ENCODE measurements at places on chromosomes 11 and 22. TPM values are rescaled to one million over a fixed set of nuclear protein-coding genes. Genes with fewer than 3 reads are reported as not detected.

DNA sequence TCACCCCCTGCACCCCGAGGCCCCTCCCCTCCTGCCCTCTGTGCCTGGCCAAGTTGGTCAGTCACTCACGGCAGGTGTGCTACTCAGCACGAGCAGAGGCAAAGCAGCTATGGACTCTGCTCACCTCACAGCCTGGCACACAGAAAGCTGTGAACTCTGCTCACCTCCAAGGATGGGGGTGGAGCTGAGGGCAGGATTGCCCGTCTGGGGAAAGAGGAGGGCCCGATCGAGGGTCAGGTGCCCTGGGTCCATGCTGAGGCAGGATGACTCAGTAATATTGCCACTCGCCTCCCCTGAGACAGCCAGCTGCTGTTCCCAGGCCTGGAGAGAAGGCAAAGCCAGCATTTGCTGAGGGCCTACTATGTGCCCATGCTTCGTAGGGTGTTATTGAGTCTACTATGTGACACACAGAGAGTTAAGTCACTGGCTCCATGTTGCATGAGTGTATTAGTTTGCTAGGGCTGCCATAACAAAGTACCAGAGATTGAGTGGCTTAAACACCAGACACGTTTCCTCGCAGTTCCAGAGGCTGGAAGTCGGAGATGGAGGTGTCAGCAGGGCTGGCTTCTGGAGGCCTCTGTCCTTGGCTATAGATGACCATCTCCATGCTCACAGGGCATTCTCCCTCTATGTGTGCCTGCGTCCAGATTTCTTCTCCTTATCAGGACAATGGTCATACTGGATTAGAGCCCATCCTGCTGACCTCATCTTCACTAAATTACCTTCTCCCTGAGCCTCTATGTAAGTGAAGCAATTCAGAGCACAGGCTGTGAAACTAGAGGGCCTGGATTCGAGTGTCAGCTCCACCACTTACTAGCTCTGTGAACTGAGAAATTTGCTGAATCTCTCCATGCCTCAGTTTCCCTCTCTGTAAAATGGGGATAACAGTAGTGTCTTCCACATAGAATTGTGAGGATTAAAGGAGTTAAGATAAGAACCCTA, 13.2 kb upstream of the TSKU start:
- no peak for DNase-seq

- peak; percentile 75 for DNase-seq
Measured at GRCh38 chr11:122202161-122202950, 86.3 kb upstream of the BLID start.

DNA sequence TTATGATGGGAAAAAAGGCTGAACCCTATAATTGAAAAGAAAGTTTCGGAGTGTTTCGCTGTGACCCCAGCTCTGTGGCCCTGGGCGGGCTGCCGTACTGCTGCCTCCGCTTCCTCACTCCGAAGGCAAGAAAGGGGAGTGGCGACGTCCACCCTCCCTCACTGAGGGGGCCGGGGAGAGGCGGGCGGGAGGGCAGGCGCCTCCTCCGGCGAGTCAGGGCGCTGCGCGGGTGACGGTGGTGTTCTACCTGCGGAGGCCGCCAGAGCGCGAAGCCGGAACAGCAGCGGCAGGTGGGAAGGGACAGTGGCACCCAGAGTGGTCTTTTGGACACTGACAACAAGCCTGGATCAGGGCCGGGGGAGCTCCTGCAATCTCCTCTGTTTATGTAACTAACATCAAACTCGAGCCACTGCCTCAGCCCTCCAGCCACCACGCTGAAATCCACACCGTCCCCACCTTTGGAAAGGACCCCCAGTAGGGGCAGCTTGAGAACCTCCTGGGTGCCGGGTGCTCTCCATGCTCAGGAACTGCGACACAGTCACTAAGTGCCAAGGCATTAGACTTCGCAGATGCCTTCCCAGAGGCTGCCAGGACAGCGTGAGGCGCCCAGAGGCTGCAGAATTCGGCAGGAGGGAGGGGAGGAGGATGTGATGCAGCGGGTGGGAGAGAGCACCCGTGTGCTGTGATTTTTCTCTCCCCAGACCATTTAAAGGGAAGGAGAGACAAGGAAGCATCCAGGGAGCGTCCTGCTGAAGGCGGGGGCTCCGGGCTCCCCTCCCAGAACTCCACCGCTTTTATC, 25.5 kb downstream of the BID start:
- no peak for DNase-seq

- DNase-seq, result no peak
Measured at GRCh38 chr11:30583476-30584280, 2.5 kb downstream of the MPPED2 start.

DNA sequence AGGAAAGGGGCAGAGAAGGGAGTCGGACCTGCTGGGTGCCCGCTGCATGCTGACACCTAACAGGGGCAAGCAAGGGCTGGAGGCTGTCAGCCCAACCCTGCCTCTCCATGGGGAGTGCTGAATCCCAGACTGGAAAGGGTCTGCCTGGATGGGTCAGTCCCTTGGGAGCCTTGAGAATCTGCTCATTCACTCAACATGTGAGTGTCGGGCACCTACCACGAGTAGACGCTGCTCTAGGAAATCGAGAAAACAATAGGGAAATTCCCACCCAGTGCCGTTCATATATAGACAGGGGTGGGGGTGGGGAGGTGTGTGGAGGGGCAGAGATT, 4.4 kb upstream of the CTSD start:
- DNase-seq, result no peak

DNA sequence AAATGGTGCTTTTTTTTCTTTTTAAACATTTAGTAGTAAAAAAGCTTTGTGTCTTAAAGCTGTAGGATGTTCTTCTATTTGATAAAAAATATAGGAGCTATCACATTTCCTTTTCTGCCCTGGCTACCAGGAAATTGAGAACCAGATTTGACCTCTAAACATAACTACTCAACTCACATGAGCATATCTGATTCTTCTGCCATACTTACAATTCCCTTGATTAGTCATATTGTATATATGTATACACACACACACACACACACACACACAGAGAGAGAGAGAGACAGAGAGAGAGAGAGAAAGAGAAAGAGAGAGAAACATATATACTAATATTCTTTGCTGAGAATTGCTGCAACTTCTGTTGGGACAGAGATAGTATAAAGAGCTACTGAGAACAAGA, 23.0 kb upstream of the GDPD4 start:
- DNase-seq, result no peak

DNA sequence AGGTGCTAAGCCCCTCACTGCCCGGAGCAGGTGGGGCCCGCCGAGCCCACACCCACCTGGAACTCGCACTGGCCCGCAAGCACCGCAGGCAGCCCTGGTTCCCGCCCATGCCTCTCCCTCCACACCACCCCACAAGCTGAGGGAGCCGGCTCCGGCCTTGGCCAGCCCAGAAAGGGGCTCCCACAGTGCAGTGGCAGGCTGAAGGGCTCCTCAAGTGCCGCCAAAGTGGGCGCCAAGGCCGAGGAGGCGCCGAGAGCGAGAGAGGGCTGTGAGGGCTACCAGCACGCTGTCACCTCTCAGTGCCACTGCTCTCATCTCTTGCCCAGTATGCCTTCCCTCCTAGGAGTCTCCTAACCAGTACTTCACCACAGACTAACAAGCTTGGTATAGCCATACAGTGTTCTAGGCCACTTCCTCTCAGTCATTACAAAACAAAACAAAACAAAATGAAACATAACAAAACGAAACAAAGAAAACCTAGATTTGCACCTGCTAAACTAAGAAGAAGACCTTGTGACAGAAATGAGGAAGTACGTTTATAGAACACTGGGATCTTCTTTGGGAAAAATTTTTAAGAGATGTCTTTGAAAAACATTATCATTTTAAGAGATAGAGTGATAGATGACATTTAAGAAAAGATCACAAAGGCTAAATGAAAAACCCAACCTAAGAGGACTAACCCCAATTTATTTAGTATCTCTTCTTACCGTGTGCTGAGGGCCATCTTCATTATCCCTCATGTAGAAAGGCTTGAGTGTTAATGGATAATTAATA, 47.7 kb upstream of the GAB2 start:
- DNase-seq, result no peak

DNA sequence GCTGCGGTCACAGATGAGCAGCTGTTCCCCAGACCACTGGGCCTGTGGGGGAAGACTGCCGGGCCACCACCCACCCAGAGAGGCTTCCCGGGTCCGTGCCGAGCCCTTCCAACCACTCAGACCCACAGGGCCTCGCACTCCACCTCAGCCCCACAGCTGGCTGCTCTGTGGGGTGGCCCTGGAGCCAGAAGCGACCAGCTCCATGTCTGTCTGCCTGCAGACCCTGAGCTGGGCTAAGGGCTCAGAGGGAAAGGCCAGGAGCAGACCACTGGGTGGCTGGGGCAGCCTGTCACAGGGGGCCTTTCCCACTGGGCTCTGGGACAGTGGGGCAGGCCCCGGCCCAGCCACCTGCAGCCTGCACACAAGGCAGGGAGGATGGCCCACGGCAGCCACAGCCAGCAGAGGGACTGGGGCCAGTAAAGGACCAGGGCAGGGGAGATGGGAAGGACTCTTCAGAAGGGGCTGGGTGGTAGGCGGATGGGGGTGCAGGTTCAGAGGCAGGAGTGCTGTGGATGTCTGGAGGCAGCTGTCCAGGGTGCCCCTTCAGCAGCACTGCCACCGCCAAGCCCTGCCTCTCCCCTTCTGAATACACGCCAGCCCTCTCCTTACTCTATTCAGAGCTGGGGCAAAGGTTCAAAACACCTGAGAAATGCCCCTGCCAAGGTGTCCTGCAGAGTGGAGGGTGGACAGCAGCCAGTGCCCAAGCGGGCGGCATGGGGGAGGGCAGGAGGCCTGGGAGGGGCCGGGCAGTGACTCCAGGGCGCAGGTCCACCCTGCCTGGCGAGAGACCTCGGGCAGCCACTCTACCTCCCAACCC, 32.2 kb downstream of the GNB1L start:
- no peak for DNase-seq

- DNase-seq, result no peak
Measured at GRCh38 chr11:126929179-126930061, 71.2 kb downstream of the KIRREL3 start.

DNA sequence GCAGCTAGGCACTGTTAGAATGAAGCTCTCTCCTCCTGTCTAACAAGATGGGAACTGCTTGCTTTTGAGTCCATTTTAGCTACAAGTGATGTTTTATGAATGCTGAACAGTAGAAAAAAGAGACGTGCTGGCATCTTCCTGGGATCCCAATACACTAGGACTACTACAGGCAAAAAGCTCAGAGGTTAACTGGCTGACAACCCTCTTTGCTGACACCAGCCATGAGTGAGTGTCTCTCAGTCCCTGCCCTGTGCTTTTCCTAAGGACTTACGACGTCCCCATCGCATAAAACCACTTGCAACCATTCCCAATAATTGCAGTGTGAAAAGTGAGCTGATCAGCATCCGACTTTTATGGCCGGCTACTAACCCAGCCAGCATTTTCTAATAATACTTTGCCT, 213.5 kb downstream of the NTM start:
- DNase-seq, result no peak

GRCh38 chr11:113420808-113421207, 33.2 kb downstream of the ANKK1 start:
- DNase-seq, result no peak

DNA sequence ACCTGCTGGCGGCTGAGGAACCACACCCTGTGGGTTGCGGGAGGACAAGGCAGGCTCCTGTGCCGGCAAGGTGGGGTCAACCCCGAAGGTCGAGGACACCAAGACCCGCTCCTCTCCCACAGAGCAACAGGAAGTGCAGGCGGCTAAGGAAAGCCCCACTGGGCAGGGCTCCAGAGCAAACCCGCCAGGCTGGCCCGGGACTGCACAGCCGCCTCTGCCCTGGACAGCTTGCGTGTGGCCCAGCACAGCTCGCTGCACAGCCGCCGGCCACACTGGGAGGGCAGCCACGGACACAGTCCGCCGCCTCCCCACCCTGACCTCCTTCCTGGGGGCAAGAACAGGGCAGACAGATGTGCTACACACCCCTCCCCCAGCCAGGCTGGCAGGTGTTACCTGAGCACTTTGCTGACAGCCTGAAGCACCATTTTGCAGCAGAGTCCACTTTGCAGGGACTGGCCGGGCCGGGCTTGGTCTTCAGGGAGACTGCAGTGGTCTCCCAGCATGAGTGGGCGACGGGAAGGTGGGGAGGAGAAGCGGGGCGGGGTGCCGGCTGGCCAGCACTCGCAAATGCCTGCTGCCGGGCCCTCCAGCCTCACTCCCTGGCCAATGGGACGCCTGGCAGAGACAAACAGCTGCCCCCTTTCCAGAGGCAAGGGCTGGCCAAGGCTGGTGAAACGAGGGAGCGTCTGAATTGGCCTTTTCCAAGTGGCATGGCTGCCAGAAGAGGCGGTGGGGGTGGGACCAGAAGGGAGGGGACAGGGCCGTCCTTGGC, at the start of gene MOB2:
TSS of gene MOB2 (minus strand) at position 726 of the 772 bp plus-strand sequence. CDS start at position 503, 223 bp downstream.
- DNase-seq, result no peak

- DNase-seq, result no peak
Measured at GRCh38 chr11:75344186-75344585, 7.3 kb downstream of the ARRB1 start.

DNA sequence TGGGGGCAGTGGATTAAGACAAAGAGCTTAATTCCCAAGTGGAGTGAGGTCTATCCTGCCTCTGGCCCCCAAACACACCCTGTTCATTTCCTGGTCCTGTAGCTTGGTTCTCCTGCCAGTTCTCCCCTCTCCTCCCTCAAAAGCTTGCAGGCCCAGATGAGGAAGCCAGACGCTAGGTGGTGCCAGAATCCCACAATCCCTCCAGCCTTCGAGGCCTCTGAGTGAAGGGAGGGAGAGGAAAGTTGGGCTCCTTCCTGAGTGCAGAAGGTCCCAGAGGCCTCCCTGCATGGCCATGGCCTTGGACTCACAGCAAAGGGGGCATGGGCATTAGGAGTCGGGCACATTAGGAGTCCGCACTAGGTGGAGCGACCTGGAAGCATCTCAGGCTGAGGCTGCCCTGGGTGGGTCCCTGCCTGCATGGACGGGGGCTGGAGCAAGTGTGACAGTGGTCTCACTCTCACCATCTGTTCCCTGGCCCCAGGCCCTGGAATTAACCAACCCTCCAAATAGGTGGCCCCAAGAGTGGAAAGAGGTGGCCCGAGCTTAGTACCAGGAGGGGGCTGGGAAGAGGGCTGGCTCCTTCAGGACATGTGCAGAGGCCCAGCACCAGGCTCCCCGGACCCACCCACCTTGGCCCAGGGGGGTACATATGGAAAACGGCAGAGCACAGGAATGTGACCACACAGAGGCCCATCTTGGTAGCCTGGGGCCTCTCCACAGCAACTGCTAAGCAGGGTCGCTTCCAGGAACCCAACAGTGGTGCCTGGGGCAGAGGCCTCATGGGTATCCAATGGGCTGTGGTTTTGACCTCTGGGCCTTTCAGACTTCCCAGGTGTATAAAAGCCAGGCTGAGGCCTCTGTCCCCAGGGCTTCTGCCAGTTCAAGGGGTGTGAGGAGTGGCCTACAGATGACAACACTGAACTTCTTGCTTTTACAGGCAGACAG, 5.2 kb downstream of the FXYD2 start:
- peak; percentile 70 for DNase-seq

OR4C13 gene
- total RNA-seq, result not detected

MYBPC3 gene
- 0.25 TPM for total RNA-seq

OR10A6 gene
- total RNA-seq, result not detected

FOLR2 gene
- not detected for total RNA-seq

CCDC116 gene
- total RNA-seq, result 0.66 TPM

CLDN5 gene
- 0.32 TPM for total RNA-seq

All from HCT116 (cell line).